Myocyte (in vitro differentiated cells): ENCODE measurements at places on chromosomes 7 and 10. TPM values are rescaled to one million over a fixed set of nuclear protein-coding genes. Genes with fewer than 3 reads are reported as not detected.

GRCh38 chr7:43954524-43955228 is 28.4 kb downstream of the UBE2D4 start:
- DNase-seq, result peak; percentile 79

DNA sequence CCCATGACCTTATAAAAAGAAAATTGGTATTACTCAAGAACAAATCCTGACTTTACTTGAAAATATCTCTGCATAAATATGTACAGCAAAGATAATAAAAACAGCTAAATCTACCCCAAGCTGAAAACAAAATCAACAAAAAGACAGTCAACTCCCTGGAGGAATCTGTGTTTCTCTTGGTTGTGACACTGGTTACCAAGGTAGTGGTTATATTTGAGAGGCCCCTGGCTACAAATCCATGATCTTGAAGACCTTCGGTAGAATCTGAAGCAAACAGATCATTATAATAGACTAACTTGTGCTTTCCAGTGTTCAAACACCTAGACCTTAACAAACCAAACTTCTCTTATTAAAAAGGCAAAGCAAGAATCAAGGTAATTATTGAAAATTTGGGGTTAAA is 123.9 kb upstream of the SGCE start:
- DNase-seq, result peak; percentile 4

DNA sequence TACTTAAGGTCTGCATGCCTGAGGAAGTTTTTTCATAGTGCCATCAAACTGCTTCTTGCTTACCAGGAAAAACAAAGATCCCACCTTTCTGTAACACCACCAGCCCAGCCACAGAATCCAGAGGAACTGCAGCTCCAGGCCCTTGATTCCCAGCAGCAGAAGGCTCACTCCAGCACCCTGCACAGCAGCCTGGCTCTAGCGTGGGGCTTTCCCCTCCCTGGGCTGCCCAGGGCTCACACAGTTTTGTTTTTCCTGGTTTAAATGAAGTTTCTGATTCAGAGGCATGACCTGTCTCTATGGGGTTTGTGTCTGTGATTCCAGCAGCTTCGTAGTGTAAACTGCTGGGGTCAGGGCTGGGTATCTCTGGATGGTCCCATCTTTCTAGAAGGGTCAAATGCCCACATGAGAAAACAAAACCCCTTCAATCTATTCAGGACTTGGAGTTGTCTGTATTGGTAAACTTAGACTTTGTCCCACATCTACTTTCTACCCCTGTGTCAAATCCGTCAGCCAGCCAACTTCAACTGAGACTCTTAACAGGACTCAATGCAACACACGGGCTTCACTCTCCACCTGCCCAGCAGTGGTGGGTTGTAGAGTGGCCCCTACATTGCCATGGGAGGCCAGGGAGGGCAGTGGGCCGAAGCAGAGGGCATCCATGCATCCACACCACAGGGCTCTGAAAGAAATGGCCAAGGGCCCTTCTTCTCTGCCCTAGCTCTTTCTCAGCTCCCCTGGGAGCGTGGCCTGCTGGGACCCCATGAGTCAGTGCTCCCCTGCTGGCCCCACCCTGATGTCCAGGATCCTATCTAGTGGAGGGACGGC is 73.6 kb downstream of the ATXN7L1 start:
- no peak for DNase-seq

DNA sequence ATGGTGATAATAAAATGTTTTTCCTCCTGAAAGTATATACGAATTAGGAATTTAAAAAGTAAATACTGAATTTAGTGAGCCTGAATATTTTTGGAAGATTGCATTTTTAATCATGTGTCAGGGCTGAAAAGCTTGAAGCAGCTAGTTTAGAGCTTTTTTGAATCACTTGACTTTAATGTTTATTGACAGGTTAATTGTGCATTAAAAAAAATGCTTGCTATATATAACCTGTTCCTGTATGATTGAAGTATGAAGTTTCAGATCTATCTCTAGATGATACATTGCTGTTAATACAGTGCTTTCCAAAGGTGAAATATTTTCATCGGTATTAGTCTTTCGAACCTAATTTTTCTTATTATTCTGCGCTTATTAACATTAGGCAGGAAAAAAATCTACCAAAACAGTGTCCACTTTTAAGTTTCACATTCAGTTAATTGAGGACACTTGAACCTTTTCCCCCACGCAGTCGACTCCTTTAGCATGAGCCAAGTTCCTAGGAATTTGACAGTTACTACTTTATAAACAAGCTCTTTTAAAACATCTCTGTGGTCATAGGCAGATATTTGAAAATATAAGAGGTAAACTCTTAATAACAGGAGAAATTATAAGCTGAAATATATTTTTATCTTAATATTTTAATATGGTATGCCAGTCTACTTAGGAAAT is 187.1 kb downstream of the MLLT10 start:
- DNase-seq, result no peak

DNA sequence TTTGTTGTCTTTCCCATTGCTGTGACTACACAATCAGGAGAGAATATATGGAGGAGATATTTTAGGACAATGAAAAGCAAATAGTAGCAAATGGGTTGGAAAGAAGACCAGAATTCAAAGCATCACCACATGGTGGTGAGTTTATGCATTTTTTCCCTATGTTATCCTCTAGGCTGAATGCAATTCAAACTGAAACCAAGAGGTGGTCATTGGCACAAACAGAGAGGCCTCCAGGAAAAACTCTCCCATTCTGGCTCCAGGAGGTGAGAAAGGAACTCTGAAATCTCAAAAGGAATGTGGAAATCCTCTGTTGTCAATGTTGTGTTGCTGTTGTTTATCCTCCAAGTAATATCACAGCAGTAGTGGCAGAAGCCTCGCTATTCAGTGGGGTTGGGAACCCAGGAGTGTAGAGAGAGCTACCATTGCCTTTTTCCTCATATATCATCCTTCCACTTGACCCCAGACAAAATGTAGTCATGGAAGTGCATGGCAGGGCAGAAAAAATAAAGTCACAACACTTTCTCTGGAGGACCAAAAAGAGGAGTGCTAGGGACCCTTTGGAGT is 819.1 kb downstream of the GRID1 start:
- no peak for DNase-seq

- no peak for DNase-seq
Observed at GRCh38 chr10:18233775-18234174, 93.6 kb downstream of the CACNB2 start.

DNA sequence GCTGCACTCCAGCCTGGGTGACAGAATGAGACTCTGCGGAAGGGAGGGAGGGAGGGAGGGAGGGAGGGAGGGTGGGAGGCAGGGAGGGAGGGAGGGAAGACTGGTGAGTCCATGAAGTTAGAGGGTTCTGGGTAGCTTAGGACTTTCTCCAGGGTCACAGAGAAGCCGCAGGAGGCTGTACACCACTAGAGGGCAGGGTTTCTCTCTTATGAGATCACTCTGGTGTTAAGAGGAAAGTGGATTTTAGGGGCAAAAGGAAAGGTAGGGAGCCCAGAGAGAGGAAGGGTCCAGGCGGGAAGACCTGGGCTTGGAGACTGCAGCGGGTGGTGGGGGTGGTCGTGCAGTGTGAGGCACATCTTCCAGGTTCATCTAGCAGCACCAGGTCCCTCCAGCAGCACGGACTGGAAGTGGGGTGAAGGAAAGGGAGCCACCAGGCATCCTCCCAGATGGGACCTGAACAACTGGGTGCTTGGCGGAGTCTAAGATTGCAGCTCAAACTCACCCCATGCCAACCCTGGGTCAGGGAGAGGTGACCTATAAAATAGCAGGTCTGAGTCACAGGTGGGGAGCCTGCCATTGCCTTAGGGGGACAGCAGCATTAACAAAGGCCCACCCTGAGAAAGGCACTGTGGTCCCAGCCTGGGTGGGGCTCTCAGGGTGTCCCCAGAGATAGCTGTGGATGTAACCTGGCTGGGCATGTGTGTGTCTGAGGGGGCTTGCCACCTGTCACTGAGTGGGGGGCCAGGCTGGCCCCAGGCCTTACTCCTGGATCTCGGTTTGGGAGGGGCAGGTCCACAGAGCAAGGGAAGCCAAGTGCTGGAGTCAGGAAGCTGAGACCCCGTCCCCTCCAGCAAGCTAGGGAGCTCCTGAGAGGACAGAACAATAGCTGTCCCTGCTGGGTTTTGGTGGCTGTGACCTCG is 48.5 kb upstream of the SLC29A3 start:
- peak; percentile 61 for DNase-seq

DNA sequence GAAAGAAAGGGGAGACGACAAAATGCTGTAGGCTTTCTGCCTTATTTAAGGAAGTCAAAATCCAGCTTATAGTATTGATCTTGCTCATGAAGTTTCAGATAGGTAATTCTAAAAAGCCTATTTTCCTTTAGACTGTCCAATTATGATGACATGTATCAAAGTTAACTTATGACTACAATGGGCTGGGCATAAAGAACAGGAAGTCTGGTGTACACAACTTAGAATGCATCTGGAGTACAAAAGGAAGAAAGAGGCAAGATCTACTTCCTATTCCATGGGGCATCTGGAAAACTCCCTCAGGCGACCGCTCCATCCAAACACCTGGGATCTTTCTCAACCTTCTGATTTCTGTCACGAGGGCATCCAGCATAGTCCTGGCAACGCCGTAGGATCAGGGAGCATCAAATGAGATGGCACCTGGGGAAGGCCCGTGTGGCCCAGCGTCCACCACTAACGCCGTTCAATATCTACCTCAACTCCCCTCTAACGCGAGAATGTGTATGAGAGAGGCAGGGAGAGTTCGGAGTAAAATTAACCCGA is 512 bp downstream of the FAM24B start:
- DNase-seq, result no peak

- no peak for DNase-seq
Observed at GRCh38 chr7:44066494-44067063, 1.2 kb upstream of the PGAM2 start.

- no peak for DNase-seq
Observed at GRCh38 chr7:21412957-21413356, 14.9 kb upstream of the SP4 start.

DNA sequence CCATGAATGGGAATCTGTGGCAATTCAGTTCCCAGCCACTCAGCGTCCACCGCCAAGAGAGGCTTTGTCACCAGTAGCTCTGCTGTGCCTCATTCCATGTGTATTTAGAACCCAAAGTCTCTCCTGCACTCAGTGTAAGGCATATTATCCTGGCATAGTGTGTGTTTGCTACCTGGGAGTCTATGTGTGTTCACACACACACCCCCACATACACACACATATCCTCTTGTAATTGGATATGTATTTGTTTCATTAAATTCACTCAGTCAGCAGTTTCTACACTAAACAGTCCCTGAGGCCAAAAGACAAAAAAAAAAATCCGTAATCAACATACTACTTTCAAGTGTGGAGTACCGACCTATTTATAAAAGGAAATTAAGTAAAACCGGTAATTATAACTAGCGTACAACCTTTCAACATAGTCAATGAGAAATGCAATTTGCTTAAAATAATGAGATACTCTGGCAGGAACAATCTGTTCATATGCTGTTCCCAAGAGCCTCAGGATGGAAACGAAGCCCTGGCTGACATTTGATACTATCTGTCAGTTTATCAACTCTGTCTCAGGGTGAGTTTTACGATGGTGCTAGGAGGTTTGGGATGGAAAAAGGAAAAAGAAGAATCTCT is 425.8 kb upstream of the CELF2 start:
- DNase-seq, result no peak

DNA sequence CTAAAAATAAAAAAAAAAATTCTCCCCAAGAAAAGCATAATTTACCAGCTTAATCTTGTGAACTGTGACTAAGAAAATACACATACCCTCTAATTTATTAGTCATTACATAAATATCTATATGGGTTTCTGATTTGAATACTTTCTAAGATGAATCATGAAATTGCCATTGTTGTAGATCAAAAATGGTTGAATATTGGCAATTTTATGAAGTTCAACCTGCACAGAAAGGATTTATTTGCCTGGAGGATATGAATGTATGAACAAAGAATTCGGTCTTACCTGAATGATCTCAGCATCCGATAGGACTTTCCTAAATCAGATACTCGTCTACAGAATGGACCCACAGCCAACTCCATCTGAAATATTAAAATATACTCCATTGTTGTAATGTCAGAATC is 61.5 kb downstream of the HBP1 start:
- no peak for DNase-seq

- DNase-seq, result no peak
Observed at GRCh38 chr7:42197451-42197850, 39.6 kb downstream of the GLI3 start.

DNA sequence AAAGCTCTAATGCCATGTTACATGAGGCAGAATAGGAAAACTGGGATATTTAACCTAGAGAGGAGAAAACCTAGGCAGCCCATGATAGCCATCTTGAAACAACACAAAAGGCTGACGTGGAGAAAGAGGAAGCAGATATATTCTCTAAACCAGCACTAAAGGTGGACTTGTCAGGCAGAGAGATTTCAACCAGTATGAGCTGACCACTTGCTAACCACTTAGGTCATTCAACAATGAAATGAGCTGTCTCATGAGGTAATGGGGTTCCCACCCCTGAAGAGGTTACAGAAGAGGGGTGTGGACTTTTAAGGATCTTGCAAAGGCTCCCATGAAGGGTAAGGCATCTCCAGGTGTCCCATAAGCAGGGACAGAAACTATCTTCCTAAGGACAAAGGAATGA is 26.8 kb upstream of the EGR2 start:
- DNase-seq, result no peak

- no peak for DNase-seq
Observed at GRCh38 chr10:129601737-129602136, 134.7 kb downstream of the MGMT start.

DNA sequence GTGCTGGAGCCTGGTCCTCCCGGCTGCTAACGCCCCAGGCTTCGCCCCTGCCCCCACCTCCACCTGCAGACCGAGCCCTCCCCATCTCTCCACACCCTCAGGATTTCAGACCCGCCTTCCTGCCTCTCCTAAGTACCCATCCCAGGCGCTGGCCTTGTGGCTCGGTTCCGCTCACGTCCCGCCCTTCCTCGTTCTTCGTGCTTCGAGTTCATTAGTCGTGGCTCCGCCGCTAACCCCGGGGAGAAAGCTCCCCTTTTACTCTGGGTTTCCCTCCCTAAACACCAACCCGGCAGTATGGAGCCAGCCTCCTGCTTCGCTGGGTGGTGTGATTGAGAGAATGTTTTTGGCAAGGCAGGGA is 11.2 kb downstream of the EMX2 start:
- no peak for DNase-seq

GRCh38 chr10:87659571-87660483 is at the start of gene PAPSS2:
PAPSS2 (plus strand) TSS chr10:87659878; CDS start chr10:87659982, 104 bp downstream.
- DNase-seq, result peak; percentile 59

Gene PIK3CG
- not detected in 2 replicates for total RNA-seq

Gene POP7
- 36.2 and 46.9 TPM in 2 replicates for total RNA-seq

Gene GPR15LG
- total RNA-seq, result not detected in 2 replicates

Gene AKR1C4
- total RNA-seq, result not detected in 2 replicates

Gene FIS1
- 314 and 333 TPM in 2 replicates for total RNA-seq

Gene RASA4B
- 17.4 and 19.8 TPM in 2 replicates for total RNA-seq

Gene HOXA9
- 9.1 and 13.0 TPM in 2 replicates for total RNA-seq
